NCI-H82 (cell line): ENCODE measurements at places on chromosomes 6 and 20.
A peak's percentile ranks its signal among the peaks of the same experiment; 100 is the strongest.

- DNase-seq, result no peak
Measured at GRCh38 chr6:78771586-78771985, 95.8 kb upstream of the IRAK1BP1 start.

GRCh38 chr20:62258499-62259293 is 20.4 kb downstream of the OSBPL2 start:
- no peak for DNase-seq

GRCh38 chr6:100194535-100194934 is 200.5 kb upstream of the MCHR2 start:
- DNase-seq, result no peak

DNA sequence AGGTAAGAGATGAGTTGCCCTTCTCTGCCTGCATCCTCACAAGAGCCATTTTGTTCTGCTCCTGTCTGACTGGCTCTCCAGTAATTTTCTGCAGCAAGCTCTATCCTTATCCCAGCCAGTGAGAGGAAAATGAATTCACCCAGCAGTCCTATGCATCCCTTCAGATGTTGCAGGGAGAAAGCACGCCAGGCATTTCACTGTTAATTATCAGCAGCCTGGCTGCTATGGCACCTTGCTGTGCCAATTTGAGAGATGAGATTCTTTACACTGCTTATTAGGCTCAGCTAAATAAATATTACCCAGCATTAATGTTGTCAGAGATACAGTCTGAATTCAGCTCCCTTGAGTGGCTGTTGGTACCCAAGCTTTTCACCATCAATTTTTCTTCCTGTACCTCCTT is 61.1 kb upstream of the SNAP25 start:
- DNase-seq, result no peak

- DNase-seq, result no peak
Measured at GRCh38 chr6:23940466-23940865, 185.5 kb upstream of the NRSN1 start.

DNA sequence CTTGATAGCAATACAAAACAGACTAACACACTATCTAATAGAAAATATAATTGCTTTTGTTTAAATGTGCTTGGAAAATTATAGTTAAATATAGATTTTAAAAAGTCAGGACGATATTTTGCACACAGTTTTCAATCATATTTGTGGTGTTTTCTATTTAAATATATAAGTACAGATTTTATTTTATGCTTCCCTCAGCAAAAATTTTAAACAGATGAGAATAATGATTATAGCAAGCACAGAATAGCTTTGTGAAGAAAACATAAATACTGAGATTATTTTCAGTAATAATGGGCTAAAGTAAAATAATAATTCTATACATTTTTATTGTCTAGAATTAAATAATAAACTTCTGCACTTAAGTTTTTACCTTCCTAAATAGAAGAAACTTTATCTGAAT is 809.4 kb downstream of the PHF3 start:
- DNase-seq, result no peak

DNA sequence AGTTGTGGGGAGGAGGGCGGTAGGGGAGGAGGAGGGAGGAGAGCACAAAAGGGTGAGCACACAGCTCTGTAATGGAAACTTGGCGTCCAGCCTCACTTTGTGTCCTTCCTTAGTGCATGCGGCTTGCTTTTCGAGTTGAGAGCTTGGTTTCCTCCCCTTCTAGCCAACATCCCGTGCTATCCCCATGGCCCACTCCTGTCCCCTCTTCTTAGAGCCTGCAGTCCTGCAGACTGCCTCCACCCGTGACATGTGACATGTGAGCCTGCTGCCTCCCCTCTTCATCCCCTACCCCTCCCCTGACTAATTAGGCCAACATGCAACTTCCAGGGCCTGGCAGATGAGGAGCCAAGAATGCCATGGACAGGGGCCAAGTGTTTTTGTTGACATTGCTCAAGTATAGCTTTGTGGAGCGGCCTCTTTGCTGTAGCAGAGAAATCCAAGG is 63.2 kb downstream of the SLC24A3 start:
- no peak for DNase-seq

- no peak for DNase-seq
Measured at GRCh38 chr6:24513602-24514001, 18.8 kb downstream of the ALDH5A1 start.

GRCh38 chr6:53648184-53648943 is 17.2 kb downstream of the KLHL31 start:
- no peak for DNase-seq

DNA sequence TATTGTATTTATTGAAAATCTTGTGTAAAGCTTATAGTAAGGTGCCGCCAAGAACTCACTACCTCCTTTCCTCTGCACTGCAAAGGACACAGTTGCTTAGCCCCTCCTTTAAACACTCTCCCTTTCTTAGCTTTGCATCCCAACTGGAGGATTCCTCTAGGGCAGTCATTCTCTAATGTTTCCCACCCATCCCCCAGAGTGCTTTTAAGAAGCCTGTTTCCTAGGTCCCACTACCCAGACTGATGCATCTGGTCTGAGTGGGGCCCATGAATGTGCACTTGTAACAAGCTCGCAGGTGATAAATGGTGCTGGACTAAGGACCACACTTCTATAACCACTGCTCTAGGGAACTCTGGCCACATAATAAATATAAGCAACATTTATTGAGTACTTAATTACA is 55.2 kb downstream of the B4GALT5 start:
- DNase-seq, result peak; percentile 90

GRCh38 chr6:4004249-4004648 is 74.7 kb downstream of the FAM217A start:
- DNase-seq, result no peak

DNA sequence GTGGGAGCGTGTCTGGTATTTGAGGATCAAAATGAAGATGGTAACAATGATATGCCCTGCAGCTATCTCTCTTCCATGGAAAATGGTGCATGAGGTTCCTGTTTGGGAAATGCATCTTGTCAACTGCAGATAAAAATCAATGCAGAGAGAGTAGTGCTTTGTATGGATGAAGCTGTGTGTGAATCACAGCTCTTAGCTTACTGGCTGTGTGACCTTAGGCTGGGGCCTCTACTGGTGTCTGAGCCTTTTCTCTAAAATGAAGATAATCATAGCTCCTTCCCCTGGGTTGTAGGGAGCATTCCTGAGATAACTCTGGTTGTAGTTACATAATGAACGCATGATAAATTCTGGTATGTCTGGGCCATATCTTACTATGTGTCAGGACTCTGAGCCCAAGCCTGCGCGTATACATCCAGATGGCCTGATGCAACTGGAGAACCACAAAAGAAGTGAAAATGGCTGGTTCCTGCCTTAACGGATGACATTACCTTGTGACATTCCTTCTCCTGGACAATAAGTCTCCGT is 19.6 kb downstream of the ANGPT4 start:
- no peak for DNase-seq

GRCh38 chr6:153790876-153791473 is 248.1 kb upstream of the OPRM1 start:
- peak; percentile 53 for DNase-seq

DNA sequence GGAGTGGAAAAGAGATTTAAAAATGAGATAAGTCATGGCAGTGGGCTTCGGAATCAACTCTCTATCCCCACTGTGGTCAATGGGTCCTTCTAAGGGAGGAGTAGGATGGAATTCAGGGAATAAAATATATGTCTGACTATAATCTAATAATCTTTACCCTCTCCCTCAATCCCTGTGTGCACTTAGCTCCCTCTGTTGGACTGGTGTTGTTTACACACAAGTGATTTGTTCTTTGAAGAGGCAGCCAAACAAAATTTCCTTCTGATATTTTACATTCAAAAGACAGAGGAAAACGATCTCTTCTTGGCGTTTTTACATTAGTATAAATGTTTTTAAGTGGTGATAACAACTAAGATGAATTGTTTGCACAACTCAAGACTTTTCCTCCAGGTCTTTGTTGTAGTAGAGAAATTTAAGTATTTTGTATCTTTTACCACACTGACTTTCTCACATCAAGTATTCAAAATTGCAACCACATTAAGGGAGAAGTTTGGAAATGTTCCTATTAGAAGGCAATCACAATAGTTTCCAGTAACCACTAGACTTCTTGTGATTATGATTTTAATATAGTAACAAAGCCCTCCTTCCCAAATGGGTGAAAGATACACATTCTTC is 317.8 kb downstream of the CENPW start:
- DNase-seq, result peak; percentile 75

- DNase-seq, result peak; percentile 63
Measured at GRCh38 chr6:24394061-24394779, 8.5 kb upstream of the MRS2 start.

GRCh38 chr6:104525677-104526322 is 333.9 kb downstream of the HACE1 start:
- peak; percentile 87 for DNase-seq

GRCh38 chr20:50710492-50711063 is 19.2 kb upstream of the RIPOR3 start:
- no peak for DNase-seq

- DNase-seq, result no peak
Measured at GRCh38 chr6:38604700-38605099, 35.0 kb downstream of the BTBD9 start.

DNA sequence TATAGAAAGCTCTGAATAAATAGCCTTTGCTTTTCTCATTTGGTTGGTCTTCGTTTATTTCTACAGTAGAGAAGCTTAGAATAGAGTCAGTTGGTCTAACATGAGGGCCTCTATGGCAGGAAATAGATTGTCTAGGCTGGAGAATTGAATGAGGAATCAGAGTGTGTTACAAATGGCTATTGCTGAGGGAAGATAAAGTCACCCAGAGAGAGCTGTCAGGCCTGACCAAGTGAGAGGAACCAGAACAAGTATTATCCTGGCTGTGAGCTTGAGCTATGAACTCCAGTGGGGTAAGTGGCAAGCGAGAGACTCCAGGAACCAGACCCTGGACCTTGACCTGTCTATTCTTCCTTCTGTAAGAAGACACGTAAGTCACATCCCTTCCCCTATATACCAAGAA is 353.1 kb downstream of the CD83 start:
- no peak for DNase-seq

- no peak for DNase-seq
Measured at GRCh38 chr6:110328259-110328658, 29.9 kb downstream of the METTL24 start.

DNA sequence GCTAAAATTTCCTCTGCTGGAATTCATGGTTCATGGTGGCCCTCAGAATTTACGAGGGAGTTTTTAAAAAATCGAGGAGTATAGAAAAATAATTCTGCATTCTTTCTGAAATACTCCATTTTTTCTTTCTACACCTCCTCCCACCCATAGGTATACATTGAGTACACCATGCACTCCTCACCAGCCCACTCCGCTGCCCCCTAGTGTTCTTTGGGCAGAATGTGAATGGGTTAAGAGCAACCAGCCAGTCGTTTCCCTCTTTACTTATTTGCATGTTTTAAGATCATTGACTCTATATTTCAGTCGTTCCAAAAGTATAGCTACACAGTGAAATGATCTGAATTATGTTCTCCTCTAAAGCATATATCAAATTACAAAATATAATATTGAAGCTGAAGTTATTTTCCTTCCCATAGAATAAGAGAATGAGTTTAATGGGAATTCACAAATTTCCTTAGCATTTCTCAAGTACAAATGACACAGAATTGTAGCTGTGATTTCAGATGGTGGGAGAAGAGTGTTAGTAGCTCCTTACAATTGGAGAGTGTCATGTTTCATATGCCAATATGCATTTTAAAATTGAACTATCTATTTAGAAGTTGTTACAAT is 977.7 kb upstream of the SLC35B3 start:
- peak; percentile 82 for DNase-seq

GRCh38 chr20:54716790-54717189 is 241.4 kb downstream of the DOK5 start:
- no peak for DNase-seq

- no peak for DNase-seq
Measured at GRCh38 chr20:14882157-14882556, 544.7 kb upstream of the FLRT3 start.

GRCh38 chr20:7994809-7995208 is 24.8 kb downstream of the TMX4 start:
- no peak for DNase-seq

GRCh38 chr6:122569230-122569771 is 40.9 kb upstream of the PKIB start:
- peak; percentile 82 for DNase-seq

GRCh38 chr6:140871911-140872310 is 1260.8 kb upstream of the GJE1 start:
- DNase-seq, result no peak

DNA sequence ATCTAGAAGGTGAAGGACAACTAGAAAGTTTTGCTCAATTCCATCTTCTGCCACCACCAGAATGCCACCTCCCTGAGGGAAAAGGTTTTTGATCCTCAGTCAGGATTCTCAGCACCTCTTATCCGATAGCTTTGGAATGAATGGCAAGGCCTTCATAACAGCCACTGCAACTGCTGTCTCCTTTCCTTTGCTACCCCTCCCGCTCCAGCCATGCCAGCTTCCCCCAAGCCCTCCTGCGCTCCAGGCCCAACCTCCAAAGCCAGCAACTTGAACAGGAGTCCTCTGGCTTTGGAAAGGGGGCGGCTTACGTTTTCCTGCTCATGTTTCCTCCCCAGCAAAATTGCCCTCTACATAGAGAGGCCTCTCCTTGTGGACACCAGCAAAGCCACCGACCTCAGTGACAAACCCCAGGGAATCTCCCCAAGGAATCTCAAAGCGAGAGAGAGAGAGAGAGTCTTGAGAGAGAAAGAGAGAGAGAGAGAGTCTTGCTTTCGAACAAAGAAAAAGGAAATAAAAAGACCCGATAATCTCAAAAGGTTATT is 420 bp upstream of the BTN2A1 start:
- DNase-seq, result peak; percentile 77

DNA sequence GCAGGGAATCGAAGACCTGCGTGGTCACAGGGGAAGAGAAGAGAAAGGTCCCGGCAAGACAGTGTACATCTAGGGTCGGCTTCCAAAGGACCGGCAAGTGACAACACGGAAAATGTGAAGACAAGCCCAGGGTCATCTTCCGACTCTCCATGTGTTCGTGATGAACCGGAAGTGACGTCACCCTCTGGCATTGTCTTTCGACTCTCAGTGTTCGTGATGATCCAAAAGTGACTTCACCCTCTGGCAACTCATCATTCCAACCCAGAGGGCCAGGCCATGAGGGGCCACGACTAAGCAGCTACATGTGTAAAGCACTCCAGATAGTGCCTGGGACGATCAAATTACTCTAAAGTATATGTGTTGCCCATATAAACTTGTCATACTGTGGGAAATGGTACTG is 290.8 kb downstream of the THBS2 start:
- no peak for DNase-seq

GRCh38 chr6:164321297-164321696 is 906.8 kb downstream of the QKI start:
- DNase-seq, result no peak

- DNase-seq, result no peak
Measured at GRCh38 chr20:53599910-53600632, 6.4 kb upstream of the ZNF217 start.

- no peak for DNase-seq
Measured at GRCh38 chr20:46717818-46718541, 8.5 kb downstream of the SLC2A10 start.

- no peak for DNase-seq
Measured at GRCh38 chr6:154932515-154933027, 62.5 kb upstream of the TIAM2 start.
